ENCODE measurements at places on chromosomes 3 and 15. TPM values are rescaled to one million over a fixed set of nuclear protein-coding genes. Genes with fewer than 3 reads are reported as not detected.

Gene C2CD4A
- total RNA-seq, result not detected

DNA sequence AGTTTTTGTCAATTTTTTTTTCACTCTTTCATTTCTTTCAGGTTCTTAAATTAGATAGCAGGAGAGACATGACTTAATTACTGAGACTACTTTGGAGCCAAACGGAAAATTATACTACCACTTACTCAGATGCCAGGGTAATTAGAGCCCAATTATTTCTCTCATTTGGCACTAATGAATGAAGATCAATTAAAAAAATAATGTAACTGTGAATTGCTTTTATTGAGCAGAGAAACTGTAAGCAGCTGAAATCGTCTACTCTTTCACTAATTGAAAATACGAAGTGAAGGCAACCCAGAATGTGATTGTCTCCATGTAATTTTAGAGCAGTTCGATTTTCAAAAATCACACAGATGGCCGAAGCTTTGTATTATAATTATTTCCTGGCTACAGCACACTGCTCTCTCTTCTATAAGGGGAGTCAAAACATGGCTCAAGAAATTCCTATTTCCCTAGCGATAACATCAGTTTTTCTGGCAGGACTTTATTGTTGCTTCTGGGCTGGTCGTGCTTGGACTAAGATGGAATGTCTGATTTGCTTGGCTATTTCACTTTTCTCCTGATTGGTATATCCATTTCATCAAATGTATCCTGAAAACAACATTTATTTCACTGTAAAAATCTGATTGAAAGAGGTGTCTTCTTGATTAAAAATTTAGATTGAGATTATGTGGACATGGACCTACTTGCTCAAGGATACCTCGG is 55.8 kb upstream of the PDZRN3 start:
- peak; percentile 33 for DNase-seq

DNA sequence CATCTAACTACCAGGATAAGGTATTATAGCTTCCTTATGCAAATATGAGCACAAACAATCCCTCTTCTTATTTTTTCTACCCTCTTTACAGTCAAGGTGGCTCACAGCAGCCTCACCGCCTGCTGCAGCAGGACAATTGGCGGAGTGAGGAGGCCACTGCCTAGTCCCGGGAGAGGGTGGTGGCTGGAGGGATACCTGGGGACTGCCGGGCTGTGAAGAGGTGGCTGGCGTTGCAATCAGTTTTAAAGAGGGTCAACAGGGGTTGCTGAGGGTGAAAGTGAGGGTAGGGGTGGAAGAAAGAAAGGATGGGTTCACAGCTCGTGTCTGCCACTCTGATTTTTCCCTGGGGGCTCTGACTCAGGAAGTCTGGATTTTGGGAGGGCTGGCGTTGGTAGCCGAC is 105.1 kb upstream of the SLC6A6 start:
- no peak for DNase-seq

Gene COLQ
- total RNA-seq, result 0.43 TPM

DNA sequence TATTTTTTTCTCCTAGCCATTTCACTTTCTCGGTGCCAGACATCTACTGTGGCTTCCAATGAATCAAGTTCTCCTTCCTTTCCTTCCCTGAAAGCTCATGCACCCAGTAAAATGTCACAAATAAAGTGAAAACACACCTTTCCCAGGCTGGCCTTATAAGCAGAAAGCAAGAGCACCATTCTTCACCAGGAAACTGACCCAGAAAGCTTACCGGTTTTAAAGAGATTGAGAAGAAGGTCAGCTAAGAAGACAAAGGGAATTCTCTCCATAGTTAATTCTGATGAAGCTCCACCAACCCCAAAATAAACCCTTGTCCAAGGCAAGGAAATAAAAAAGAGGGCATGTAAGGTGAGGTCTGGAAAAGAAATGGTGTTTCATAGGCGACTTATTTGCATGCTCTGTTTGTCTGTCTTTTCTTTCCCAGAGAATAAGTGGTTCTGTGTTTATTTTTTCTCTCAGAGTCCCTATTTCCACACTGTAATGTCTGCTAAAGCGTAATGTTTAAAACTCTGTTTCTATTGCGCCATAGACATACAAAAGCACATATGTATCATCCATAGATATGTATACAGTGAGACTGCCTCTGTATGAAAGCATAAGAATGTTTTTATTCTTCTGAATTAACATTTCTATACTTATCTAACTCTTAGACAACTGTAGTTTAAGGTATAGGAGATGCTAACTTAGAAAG is 2.8 kb downstream of the LSAMP start:
- DNase-seq, result peak; percentile 4

DNA sequence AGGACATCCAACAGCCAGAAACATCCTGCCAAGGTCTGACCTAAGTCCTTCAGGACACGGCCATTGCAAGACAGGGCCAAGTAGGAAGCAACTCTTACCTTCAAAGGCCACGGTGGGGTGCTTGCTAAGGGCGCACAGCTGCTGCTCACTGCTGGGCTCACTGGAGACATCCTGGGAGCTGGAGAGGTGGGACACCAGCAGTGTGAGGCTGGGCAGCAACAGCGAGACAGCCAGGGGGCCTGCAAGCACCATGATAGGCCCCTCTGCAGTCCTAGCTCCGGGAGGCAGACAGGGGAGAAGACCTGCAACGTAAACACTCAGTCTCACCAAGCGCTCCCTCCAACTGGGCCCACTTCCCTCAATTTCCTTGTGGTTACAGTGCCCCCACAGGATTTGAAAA is 79.2 kb downstream of the SEMA5B start:
- DNase-seq, result no peak

Gene DGKG
- total RNA-seq, result under 0.01 TPM

DNA sequence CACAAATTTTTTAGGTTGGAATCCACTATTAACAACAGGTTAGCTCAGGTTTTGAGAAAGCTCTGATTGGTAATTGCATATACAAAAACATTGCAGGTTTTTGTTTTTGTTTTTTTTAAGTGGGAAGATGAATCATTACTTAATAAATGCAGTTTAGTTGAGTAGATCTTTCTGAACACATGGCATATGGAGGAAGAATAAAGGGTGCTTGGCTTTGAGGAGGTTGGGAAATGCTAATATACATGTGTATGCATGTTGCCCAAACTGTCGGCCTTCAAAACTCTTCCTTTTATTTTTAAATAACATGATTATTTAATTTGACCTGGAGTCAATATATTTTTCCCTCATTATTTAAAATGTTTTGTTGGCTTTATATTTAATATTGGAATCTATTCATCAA is 32.8 kb downstream of the ZBTB38 start:
- peak; percentile 43 for DNase-seq

GRCh38 chr3:16064642-16065414 is 109.7 kb upstream of the GALNT15 start:
- peak; percentile 91 for DNase-seq

GRCh38 chr15:69562564-69562963 is 109.9 kb downstream of the RPLP1 start:
- DNase-seq, result no peak

- peak; percentile 54 for DNase-seq
Observed at GRCh38 chr15:89472785-89473256, 23.6 kb downstream of the RHCG start.

- no peak for DNase-seq
Observed at GRCh38 chr15:68667800-68668625, 89.2 kb downstream of the CORO2B start.

DNA sequence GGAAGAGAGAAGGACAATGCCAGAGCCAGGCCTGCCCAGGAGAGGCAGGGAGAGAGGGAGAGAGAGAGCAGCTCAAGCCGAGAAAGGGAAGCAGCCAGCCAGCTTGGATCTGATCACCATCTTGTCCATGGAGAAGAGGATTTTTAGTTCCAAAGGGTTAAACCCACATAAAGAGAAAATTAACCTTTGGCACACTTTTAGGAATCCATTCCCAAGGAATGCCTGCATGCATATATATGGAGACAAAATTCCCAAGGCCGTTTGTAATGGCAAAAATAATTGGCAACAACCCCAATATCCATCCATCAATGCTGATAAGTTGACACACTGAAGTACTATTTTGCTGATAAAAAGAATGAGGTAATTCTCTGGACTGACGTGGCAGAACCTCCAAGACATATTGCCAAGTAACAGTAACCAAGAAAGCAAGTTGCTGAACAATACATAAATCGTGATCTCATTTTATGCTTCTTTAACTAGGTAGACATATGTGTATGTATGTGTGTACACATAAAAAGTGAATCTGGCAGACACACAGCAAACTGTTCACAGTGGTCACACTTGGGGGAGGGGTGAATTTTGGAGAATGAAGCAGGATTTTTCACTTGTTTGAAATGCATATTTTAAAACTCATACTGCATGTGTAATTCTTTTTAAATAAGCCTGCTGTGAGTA is 7.5 kb upstream of the STRA6 start:
- DNase-seq, result peak; percentile 79

GRCh38 chr3:158205994-158206393 is 96.1 kb downstream of the RSRC1 start:
- no peak for DNase-seq

All from fibroblast of villous mesenchyme (primary cell).